Endodermal cell (in vitro differentiated cells): ENCODE measurements at places on chromosomes 13 and 19. TPM values are rescaled to one million over a fixed set of nuclear protein-coding genes. Genes with fewer than 3 reads are reported as not detected.

Gene S1PR5
- 1.4 to 5.7 TPM (median 5.1 TPM) in 3 replicates for total RNA-seq

Gene TTYH1
- 1.8 and 2.0 TPM in 2 replicates for total RNA-seq

Gene WDR62
- total RNA-seq: 9.2 to 35.9 TPM (median 34.4 TPM) in 3 replicates

Gene OR10H3
- not detected in 3 replicates for total RNA-seq

Gene ERFL
- 0.13 and 0.29 TPM in 2 replicates for total RNA-seq

DNA sequence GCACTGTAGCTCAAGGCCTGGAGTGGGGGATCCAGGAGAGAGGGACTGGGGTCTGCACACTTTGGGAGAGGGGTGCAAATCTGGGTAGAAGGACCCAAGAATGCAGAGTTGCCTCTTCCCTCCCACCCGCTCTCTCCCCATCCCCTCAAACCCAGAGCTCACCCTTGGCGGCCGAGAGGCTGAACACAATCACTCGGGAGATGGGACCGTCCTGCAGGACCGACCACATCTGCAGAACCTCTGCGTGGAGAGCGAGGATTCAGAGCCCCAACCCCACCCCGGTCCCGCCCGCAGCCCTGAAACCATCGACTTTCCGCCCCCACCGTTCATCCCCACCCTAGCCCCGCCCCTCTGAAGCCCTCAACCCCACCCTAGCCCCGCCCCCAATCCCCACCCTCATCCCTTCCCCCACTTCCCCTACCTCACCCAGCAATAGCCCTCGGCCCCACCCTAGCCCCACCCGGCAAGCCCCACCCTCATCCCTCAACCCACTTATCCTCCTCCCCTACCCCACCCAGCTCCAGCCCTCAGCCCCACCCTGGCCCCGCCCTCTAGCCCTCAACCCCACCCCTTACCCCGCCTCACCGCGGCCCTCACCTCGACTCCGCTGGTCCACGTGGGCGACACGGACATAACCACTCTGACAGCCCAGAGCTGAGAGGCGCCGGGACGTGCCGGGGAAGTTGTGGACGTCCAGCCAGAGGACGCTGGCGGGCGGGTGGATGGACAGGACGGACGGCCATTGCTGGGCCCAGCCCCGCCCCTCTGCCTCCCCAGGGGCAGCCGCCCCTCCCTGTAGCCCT, 4.1 kb downstream of the KPTN start:
- DNase-seq: peak; percentile 91

GRCh38 chr19:38024992-38025908, 118.2 kb downstream of the SIPA1L3 start:
- DNase-seq: peak; percentile 84

- no peak for DNase-seq
These were observed 9.6 kb upstream of the GARRE1 start for GRCh38 chr19:34244611-34245299.

DNA sequence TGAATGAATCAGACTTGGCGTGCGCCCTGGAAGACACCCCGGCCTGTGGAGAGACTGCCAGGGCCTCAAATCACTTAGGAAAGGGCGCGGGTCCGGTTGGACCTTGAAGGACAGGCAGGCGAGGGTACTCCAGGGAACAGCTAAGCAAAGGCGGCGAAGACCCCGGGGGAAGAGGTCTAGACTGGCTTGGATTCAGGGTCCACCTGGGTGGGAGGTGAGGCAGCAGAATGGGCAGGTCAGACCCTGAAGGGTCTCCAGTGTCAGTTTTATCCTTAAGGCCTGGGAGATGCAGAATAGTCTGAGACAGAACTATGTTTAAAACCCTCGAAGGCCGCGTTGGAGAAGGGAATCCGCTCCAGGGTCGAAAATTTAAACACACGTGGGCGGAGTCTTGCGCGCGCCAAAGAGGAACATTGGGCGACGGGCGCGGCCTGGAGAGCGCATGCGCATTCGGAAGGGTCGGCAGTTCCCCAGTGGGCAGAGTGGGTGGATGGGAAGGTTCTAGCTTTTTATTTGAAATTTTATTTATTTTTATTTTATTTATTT, 567 bp upstream of the SMG9 start:
- peak; percentile 86 for DNase-seq

DNA sequence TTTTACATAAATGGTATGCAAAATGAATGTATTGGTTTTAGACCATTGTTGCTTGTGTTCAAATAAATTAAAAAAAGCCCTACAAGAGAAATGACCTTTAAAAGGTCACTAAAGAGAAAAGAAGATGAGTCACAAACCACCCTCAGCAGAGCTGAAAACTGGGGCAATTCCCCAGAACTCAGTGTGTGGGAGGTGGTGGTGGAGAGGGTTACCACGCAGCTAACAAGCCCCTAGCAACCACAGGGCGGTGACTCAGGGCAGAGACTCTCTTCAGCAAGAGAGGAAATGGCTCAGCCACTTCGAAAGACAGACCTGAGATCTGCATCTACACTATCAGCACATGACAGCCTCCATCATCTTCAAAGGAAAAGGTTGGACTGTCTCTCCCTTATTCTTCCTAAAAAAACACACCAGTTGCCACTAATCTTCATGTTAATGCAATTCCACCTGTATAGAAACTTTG, 29.4 kb upstream of the NDFIP2 start:
- DNase-seq: peak; percentile 58

DNA sequence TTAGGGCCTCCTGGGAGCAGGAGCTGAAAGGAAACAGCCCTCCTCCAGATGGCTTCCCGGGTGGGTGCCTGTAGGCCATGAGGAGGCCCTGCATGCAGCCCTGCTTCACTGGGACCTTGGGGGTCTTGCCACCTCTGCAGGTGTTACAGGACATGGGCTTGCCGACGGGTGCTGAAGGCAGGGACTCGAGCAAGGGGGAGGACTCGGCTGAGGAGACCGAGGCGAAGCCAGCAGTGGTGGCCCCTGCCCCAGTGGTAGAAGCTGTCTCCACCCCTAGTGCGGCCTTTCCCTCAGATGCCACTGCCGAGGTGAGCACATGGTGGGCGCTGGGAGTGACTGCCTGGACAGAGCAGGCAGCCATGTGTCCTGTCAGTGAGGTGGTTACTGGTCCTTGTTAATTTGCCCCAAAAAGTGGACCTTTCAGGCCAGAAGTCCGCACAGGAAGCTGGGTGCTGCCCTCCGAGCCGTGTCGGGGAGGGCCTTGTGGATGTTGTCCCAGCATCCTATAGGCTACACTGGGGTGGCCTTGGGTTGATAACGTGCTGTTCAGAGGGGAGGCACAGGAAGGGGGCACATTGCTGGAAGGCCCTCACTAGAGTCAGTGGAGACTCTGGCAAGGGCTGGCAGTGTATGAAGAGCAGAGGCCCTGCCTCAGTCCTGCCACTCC, 18.7 kb upstream of the QTRT1 start:
- no peak for DNase-seq

GRCh38 chr19:13764101-13764807, at the start of gene MRI1:
MRI1 (plus strand) TSS chr19:13764522; CDS start chr19:13764589, 67 bp downstream.
- DNase-seq: peak; percentile 83

DNA sequence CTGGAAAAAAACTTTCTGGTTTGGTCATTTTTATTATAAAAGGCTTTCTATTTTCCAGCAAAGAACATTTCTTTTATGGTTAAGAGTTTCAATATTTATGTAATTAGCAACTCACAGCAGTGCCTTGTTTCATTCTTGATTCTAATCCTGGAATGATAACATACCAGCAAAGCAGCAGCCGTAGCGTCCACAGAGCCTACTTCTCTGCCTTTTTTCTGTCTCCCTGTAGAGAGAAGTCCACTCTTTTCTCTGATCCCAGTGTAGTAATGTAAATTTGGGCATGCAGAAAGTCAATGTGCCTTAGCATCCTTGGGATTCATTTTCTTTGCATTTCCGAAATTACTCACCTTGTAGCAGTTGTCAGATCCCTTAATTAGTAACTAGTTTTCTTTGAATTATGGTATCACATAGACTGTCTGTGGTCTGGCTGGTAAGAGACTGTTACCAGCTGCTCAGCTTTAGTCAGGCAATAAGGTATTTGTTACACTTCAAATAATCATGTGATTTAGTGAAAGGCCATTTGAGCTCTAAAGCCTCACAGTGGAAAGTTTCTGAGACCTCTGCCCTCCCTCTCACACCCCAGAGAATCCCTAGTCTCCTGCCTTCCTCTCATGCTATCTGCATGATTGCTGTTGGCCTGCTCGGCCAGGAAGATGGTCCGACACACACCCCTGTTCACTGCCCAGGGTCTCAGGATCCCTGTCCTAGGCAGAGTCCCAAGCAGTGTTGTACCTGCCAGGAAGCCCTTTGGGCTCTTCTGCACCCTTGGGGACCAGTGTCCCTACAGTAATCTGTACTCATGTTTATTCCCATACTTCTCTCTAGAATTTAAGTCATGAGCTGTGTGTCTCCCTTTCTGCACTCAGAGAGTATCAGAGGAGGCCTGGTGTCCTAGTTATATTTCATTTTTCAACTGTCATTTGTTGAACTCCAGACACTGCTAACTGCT, 86.3 kb downstream of the LRCH1 start:
- DNase-seq: no peak

- DNase-seq: peak; percentile 84
These were observed 45.9 kb downstream of the SPTBN4 start for GRCh38 chr19:40512473-40513344.

GRCh38 chr13:49693191-49693733, 2.0 kb upstream of the EBPL start:
- no peak for DNase-seq

DNA sequence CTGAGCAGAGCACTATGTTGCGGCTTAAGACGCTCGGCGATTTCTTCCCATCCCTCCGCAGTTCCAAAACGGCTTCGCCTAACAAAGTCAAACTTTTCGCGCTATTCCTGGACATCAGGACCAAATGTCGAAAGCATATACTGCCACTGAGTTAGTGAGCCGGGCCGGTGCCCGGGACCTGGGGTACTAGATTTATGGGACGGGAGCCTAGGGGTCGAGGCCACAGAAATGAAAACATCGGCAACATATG, 699 bp downstream of the RCBTB2 start:
- no peak for DNase-seq

DNA sequence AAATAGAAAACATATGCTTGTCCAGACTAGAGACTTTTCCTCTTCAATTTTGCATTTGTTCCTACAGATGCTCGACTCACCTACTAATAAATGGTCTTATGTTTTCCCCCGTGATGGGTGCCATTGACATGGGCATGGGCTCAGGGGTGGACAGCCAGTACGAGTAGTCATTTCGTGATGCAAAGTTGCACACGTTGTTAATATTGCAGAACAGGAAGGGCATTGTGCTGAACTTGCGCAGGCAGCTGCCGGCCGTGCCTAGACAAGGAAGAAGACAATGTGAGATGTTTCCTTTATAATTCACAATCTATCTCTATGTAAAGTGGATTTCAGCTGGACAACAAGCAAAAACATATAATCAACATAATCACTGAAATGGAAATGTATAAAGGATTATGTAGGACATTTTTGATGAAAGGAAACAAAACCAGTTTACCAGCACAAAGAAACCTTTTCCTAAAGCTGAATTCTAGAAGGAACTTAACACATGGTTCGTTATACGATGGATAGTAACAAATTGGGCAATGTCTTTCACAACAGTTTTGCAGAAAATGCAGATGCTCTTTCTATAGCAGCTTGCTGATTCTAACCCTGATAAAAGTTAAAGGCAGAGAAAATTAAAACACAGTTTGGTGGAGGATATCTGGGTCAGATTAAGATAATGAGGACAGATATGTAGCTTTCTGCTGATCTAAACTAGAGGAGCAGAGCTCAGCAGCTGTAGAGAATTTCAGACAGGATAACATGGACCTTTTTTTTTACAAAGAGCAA, 145.7 kb downstream of the COL4A1 start:
- peak; percentile 15 for DNase-seq

DNA sequence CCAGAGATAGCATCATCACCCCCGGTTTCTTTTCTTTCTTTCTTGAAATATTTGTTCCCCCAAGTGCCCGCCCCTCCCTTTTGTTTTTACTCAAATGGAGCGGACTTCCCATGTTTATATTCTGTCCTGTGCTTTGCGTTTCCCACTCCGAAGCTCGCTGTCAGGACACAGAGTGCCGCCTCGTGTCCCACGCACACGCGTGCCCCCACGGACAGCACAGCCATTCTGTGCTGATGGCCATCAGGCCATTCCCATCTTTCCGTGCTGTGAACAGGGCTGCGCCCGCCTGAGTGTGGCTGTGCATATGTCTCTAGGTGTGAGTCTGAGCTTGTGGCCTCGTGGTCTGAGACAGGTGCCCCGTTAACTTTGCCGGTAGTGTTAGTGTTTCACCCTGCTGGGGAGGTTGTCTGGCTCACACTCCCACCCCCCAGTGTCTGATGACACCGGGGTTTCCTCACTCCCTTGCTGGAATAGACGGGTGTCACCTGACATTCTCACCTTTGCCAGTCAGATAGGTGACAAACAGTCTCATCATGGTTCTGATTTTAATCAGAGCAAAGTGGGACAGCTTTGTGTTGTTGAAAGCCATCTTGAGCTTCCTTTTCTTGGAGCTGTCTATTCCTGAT, 6.9 kb downstream of the PAK4 start:
- DNase-seq: peak; percentile 41

- DNase-seq: no peak
These were observed 2040.3 kb upstream of the PCDH20 start for GRCh38 chr13:63455938-63456337.

- DNase-seq: no peak
These were observed 121.9 kb upstream of the SOX1 start for GRCh38 chr13:111945086-111945485.

- no peak for DNase-seq
These were observed 10.3 kb downstream of the PALM start for GRCh38 chr19:718991-719512.
